Activated CD4-positive, alpha-beta memory T cell treated with anti-CD3 and anti-CD28 coated beads, Interleukin-2, amount 10 ng/mL, durations not matched to agents 7 days and 5 days (primary cell): ENCODE measurements at places on chromosomes 13 and 19.
A peak's percentile ranks its signal among the peaks of the same experiment; 100 is the strongest.

DNA sequence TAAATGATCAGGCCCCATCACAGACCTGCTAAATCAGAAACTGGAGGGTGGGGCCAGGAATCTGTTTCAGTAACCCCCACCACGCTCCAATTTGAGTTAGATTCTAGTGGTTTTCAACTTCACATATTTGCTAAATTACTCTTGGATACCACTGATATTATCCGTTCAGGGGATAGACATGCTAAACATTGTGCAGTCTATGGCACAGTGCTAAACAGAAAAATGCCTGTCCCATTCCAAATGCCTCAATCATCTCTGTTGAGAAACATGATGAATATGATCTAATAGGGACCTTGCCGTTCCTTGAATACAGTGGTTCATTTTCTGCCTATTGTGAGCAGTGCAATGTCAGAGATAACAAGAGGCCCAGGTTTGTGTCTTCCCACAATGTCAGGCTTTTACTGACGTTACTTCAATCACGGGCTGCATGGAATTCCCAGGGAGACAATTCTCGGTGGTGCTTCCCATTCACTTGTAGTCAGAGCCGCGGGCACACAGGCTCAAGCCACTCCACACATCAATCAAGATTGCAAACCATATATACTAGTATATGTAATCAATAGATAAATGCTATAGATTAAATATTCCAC is 52.7 kb downstream of the MYO16 start:
- DNase-seq = no peak

GRCh38 chr13:25354377-25354776 is 17.4 kb upstream of the ATP8A2 start:
- DNase-seq = no peak

GRCh38 chr13:62046512-62046911 is 630.9 kb upstream of the PCDH20 start:
- no peak for DNase-seq

DNA sequence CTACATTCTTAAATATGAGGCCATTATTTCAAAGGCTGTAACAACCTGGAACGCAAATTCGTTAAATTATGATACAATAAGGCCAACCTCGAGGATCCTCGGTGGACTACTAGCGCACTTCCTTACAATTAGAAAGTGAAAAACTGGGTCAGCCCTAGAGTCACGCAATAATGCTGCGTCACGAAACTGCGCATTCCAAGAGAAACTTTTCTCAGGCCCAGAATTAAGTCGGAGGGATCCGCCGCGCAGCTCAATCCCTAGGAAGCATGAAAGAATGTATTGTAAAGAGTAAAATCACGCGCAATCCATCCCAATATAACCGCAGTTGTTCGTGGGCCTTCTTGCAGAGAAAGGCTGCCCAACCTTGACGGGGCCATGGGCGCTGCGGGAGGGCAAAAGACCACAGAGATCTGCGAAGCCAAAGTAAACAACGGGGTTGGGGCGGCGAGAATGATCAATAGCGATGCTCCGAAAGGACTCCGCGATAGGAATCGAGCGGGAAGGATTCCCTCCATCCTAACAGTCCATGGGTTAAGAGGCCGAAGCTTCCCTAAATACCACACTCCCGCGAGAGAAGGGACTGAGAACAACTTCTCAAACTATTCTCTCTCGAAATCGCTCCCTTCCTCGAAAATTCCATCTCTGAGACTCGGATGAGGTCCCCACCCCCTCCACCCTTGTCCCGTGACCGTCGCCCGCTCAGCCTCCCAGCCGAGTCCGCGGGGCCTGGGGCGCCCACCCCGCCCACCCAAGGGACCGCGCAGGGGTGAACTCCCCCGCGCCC is 564 bp downstream of the SPART start:
- peak; percentile 49 for DNase-seq

DNA sequence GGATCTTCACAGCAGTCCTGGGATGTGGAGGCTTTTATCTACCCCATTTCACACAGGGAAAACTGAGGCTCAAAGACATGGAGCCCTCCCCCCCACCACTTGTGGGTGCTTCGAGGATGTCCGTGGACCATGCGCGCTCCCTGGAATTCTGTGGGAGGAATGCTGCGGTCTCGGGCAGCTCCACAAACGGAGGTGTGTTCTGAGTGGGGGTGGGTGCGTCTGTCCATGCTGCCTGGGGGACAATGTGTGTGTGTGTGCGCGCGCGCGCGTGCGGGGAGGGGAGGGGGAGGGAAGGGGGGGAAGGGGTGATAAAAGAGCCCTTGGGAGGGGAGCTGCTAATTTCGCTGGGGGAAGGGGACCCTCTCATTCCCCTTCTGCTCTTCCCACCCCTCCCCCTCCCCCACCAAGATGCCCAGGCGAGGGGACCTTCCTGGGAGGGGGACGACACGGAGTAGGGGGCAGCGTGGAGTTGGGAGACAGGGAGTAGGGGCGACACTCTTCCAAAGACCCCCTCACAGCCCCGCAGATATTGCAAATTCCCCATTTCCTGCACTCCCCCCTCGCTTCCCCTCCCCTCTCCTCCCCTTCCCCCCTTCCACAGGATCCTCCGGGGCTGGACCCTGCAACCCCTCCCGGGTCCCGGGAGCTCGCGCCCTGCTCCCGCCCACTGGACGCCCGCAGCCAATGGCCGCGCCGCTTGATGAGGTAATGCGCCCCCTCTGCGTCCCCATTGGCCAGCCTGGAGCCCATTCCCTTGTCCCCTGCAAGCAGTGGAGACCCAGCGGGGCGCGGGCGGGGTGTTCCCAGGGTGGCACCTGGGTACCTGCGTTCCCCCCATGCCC is 18.9 kb upstream of the ZNRF4 start:
- no peak for DNase-seq

- DNase-seq = no peak
These were observed 526.6 kb downstream of the KLF12 start for GRCh38 chr13:73607489-73608156.

DNA sequence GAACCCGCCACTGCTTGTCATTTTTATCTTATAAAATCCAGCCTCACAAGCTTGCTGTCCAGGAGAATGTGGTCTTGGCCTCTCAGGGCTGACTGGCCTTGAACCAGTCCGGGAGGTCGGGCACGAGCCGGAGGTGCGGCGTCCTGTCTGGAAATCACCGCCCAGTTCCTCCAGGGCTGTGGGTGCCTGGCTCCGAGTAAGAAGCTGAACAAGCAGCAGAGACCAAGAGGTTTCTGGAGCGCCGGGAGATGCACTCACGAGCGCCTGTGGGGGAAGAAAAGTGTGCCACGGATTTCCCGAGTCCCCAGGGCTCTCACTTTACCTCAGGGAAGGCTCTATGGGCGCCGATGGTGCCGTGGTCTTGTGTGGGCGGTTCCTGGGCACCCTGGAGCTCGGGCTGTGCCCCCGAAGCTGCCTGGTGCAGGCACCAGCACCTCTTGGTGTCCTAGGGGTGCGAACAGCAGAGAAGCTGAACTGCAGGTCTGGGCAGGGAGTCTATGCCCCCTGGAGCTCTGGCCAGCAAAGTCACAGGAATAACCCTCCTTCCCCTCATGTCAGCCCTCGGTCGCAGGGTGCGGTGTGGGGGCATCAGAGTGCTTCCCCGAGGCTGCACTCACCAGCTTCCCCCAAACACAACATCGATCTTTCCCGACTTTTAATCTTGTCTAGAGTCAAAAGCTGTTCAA is 50.0 kb downstream of the GAS6 start:
- no peak for DNase-seq

DNA sequence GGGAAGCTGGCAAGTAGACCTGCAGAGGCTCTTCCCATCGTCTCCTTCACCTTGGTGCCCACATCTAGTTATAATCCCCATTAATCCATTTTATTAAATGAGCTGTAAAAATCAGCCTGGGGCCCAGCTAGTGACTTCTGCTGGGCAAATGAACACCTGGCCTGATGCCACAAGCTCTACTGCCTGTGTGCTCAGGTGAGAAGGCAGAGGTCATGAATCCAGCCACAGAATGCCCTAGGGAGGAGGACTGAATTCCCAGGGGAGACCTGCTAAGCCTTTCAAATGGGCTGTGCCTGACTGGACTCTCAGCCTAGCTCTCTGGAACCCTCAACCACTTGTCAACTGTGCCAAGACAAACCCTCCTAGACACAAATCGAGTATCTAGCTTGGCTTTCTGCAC is 74.0 kb downstream of the PDS5B start:
- no peak for DNase-seq

GRCh38 chr13:110913322-110914080 is 1.4 kb downstream of the ANKRD10 start:
- peak; percentile 28 for DNase-seq

- no peak for DNase-seq
These were observed 427 bp downstream of the PLPPR3 start for GRCh38 chr19:821231-821824.

GRCh38 chr13:77009011-77009410 is 17.1 kb downstream of the CLN5 start:
- DNase-seq = no peak

DNA sequence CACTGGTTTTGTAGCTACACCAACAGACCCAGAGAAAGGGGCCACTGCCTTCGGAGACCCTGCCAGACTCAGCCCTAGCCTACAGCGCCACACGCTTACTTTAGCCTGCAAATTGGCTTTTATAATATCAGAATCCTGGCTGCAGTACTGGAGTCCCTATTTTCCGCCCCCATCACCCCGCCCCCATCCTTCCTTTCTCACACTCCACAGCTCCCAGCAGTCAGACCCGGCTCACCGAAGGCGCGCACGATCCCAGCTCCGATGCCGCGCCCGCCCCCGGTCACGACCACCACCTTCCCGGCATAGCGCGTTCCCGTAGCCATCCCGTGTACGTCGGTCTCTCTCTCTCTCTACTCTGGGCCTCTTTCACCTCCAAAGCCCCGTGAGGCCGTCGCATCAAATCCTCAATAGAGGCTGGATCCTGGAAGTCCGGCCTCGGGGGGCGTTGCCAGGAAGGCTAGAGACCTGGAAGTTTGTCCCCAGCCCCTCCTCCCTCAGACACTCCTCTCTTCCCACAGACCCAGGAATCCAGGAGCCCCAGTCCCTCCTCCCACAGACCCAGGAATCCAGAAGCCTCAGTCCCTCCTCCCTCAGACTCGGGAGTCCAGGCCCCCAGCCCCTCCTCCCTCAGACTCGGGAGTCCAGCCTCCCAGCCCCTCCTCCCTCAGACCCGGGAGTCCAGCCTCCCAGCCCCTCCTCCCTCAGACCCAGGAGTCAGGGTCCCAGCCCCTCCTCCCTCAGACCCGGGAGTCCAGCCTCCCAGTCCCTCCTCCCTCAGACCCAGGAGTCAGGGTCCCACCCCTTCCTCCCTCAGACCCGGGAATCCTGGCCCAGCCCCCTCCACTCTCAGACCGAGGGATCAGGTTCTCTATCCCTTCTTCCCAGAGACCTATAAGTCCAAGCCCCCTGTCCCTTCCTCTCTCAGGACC is at the start of gene HSD17B14:
HSD17B14 (minus strand) TSS at position 403 of the 929 bp plus-strand sequence; CDS start at position 323, 80 bp downstream.
- no peak for DNase-seq

DNA sequence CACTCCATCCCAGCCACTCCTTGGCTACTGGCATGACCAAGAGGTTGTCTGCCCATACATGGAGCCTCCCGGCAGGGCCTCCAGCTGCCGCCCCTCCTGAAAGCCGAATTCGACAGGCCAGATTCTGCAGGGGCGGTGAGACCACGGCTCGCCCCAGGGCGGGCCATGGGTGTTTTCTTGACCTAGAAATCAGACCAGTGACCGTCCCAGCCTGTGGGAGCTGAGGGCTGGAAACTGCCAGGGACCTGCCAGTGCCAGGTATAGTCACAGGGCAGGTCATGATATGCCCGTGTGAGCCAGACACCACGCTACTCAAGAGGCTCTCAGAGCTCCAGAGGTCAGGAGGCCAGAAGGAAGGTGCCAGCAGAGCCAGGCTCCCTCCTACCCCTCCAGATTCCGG is 16.8 kb downstream of the DAPK3 start:
- DNase-seq = no peak

DNA sequence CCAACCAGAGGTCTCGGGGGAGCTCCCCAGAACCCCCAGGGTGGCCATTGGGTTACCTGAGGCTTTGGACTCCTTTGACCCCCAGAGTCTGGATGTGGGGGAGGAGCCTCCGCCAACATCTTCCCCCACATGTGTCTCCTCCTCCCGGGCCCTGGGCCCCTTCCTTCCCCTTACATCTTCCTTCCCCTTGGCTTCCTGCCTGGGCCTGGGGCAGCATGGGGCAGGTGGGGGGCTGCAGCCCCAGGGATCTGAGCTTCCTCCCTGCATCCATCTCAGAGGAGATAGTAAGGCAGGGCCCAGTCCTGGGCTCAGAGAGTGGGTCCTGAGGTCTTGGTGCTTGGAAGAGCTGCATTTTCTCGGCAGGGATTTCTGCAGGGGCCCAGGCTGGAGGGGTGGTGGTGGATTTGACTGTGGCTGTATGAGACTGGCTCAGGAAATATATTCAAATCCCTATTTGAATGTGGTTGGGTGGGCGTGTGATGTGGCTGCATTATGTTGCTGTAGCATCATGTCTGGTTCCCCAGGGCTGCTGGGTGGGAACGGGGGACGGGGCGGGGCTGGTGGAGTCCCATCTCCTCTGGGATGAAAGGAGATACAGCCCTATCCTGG is 919 bp downstream of the VAV1 start:
- DNase-seq = peak; percentile 61

DNA sequence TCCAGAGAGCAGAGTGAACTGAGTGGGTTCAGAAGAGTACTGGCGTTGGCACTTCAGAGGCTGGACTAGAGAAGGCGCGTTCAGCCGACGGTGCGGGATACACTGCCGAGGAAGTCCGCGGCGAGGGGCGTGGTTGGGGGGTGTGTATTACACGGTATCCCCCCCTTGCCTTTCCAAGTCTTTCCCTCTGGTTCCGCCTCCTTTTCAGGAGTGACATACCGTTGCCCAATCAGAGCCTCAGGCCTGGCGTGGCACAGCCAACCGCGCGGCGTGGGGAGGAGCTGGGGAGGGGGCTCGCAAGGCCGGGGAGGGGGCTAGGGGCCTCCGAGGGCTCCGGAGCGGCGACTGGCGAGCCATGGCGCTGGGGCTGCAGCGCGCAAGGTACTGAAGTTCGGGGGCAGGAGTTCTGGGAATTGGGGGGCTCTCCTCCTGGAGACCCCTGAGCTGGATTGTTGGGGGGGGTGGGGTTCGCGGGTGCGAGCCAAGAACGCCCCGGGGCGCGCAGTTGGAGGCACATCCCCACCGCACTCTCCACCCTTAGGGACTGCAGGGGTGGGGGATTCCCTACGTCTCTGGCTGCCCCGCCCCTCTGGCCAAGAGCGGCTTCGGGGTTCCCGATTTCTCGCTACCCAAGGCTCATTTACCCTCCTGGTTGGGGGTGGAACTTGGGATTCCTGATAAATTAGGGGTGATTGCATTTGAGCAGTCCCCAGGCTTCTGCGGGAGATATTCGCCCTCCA is at the start of gene HIF3A:
HIF3A (plus strand) TSS at position 321 of the 740 bp plus-strand sequence; CDS start at position 356, 35 bp downstream.
- no peak for DNase-seq

DNA sequence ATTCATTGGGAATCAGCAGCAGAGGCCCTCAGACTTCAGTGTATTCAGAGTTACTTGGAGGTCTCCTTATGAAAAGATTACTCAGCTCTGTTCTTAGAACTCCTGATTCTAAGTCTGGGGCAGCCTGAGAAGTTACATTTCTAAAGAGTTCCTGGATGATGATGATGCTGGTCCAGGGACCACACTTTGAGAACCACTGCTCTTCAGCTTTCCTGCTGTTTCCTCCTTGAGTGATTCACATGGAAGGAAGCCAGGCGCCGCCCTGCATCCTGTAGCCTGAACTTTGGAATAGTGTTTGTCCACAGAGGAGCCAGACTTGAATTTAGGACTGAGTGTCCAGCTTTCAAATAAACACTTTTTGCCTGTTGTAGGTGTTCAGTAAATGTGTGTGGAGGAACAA is 2.9 kb downstream of the CEBPG start:
- DNase-seq = no peak
